Anterior cingulate cortex (tissue), 58 donors: ENCODE measurements at places on chromosomes 3 and 15.

- no peak for DNase-seq
Measured at GRCh38 chr3:25588441-25589103, 76.1 kb downstream of the TOP2B start.

DNA sequence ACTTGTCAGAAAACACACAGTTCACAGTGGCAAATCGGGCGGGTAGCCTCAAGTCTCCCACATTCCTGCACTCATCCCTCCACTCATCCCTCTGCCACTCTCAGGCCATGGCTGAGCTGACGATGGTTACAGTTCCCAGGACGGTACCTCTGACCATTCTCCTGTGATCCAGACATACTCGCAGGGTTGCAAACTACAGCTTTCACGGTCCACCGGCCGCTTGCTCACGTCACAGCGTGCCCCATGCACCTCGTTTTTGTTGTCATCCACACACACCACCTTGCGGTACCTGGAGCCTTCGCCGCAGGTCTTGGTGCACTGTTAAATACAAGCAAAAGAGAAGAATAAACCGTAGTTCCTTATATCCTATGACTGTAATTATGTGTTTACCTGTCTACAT is 137.1 kb downstream of the ADAMTS9 start:
- no peak for DNase-seq

GRCh38 chr3:152321200-152321954 is 52.6 kb downstream of the MBNL1 start:
- no peak for DNase-seq

DNA sequence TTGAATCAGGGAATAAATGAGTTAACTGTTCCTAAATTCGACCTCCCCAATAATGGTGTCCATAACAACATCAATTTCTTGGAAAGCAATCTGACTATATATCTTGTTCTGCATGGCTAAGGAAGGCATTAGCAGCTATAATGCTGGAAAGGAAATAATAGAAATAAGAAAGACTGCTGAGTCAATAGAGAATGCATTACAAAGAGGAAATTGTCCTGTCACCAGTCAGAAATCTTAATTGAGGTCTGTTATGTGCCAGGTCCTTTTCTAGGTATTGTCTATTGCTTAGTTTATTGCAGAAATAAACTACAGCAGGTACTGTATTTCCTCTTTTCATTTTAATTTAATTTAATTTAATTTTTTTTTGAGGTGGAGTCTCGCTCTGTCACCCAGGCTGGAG is 5.9 kb upstream of the PPP1R2 start:
- DNase-seq, result no peak

DNA sequence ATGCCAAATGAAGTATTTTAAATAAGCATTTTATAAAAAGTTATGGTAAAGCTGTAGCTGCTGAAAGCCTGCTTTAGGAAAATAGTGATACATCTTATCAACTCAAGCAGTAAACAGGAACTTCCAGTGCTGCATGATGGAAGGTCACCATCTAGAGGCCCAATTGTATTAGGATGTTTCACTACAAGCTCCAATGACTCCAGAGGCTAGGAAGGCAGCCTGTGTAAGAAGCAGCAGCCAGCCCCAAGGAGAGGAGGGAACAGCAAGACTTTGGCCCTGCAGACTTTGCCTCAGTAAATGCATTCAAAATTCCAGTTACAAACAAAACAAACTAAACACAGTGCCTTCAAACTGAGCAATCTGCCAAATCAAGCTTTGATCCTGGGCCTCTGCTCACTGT is 32.1 kb downstream of the ILDR1 start:
- no peak for DNase-seq

DNA sequence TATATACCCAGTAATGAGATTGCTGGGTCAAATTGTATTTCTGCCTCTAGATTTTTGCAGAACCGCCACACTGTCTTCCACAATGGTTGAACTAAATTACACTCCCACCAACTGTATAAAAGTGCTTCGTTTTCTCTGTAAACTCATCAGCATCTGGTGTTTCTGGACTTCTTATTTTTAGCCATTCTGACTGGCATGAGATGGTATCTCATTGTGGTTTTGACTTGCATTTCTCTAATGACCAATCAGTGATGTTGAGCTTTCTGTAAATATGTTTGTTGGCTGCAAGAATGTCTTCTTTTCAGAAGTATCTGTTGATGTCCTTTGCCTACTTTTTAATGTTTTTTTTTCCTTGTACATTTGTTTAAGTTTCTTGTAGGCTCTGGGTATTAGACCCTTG is 182.9 kb upstream of the TRIM42 start:
- DNase-seq, result no peak
